ENCODE measurements at places on chromosomes 2 and 18. TPM values are rescaled to one million over a fixed set of nuclear protein-coding genes. Genes with fewer than 3 reads are reported as not detected.

DNA sequence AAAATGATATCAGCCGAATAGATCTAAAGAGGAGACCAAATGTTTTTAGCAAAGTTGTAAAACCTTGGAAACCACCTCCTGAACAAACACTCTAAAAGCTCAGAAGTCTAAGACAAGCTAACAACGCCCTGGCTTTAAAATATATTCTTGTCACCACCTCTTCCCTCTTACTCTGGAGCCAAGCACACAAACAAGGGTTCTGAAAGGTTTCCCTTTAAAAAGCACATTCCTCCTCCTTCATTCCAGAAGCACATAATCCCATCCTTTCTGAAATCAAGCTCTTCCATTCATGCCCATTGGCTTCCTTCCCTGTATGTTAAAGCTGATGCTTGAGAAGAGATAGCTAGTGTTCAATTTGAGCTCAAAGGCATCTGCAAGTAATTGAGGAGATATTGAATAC, 382.0 kb downstream of the LNPK start:
- no peaks in the 10 kb centered on the region for H3K4me1 ChIP-seq
- H3K4me3 ChIP-seq, result no peak overlapping the region
- no peak overlapping the region for H3K27ac ChIP-seq
- no peaks in the 10 kb centered on the region for H3K27me3 ChIP-seq
- DNase-seq, result no peak

Gene PLGLB1
- 3.1 TPM for total RNA-seq

GRCh38 chr2:196316050-196316430, 144.7 kb upstream of the STK17B start:
- no peaks in the 10 kb centered on the region for H3K27me3 ChIP-seq
- H3K4me3 ChIP-seq, result no peak overlapping the region
- no peak for DNase-seq
- H3K36me3 ChIP-seq, result peaks cover 18% of the 10 kb centered on the region

Gene GPR45
- not detected for total RNA-seq
